ENCODE measurements at places on chromosomes 5 and 9.

DNA sequence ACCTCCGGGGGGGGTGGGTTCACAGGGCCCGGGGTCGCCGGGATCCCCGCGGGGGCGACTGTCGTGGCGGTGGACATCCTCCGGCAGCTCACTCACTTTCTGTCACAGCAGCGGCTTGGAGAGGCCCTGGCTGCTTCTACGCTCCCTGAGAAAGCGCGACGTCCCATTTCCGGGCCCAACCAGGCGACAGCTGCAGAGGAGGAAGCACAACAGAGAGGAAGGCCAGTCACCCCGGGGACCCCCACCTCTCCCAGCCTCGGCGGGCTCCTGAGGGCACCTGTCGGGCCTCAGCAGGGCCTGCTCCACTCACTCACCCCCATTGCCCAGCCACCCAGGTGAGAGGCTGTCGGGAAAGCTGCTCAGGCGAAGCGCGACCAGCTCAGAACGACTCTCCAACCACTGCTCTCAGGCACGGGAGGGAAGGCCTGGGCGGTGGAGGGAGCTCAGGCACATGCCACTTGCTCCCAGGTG is 14.4 kb downstream of the BRD3 start:
- DNase-seq: no peak

- DNase-seq: no peak
Measured at GRCh38 chr9:99127356-99128132, 22.6 kb downstream of the TGFBR1 start.

- DNase-seq: no peak
Measured at GRCh38 chr9:17843236-17843635, 264.4 kb downstream of the SH3GL2 start.

DNA sequence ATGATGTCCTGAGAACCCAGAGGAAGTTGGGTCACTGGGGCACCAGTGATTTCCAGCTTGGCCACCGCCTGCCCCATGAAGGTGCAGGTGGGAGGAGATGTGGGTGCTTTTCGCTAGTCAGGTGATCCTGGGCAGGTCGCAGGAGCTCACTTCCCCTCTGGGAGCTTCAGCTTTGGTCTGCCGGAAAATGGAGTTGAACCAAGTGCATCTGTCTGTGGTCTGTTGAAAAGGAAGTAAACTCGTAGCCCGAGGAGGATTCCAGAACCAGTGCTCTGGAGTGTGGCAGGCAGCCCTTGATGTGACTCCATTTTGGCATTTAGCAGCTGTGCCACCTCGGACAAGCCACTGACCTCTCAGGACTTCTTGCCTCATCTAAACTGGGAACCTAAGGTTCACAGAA is 81.8 kb upstream of the HRH2 start:
- no peak for DNase-seq

DNA sequence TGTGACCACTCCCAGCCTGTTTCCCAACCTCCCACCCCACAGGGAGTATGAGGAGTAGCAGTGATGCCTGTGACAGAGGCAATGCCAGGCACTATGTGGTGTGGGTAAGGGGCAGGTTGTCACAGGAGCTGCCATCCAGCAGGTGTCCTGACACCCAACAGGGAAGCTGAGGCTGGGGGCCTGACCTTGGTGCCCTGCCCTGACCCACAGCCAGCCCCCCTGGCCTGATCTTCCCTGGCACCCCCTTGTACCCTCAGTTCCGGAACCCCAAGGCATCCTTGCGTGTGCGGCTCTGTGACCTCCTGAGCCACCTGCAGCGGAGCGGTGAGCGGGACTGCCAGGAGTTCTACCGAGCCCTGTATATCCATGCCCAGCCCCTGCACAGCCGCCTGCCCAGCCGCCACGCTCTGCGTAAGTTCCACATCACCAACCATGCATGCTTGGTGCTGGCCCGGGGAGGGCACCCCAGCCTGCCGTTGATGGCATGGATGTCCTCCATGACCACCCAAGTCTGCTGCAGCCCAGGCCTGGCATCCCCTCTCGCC is 14.4 kb downstream of the CARD19 start:
- no peak for DNase-seq

- DNase-seq: no peak
Measured at GRCh38 chr5:23864786-23865185, 357.4 kb downstream of the PRDM9 start.

GRCh38 chr9:68727636-68728035 is 22.6 kb downstream of the PIP5K1B start:
- no peak for DNase-seq

All from Ammon's horn (tissue), 1 donor.